ENCODE measurements at places on chromosomes 7 and 10.

DNA sequence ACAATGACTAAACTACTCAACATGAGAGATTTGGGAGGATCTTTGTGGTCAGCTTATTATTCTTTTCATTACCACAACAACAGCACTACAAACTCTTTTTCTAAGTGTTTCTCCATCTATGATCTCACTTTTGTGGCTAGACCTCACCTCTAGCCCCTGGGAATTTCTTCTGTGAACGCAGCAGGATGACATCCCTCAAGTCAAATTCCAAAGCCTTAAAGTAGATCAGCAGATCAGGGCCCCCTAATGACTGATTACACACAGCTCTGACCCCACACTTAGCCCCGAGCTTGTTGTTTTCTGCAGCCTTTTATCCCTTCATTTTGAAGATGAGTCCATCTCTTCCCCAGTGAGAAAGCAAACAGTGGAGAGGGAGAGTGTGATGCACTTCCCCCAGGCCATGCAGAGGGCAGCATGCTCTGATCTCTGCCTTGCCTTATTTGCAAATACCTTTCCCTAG, 27.3 kb downstream of the TFAM start:
- DNase-seq = no peak

DNA sequence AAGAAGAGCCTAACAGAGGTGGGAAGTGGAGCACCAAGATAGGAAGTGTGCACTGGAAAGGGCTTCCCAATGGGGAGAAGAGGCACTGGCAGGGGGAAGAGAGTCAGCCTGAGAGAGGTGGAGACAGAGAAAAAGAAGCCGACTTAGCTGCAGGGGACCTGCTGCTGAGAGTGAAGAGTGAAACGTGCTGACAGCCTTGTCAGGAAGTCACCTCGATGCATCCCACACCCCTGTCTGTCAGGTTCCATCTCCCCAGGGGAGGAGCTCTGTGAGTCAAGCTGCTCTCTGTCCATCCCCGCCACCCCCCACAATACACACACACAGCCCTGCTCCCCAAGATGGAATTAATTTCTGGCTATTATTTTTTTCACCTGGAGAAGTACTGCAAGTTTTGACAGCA, 14.0 kb downstream of the KAZALD1 start:
- DNase-seq = no peak

DNA sequence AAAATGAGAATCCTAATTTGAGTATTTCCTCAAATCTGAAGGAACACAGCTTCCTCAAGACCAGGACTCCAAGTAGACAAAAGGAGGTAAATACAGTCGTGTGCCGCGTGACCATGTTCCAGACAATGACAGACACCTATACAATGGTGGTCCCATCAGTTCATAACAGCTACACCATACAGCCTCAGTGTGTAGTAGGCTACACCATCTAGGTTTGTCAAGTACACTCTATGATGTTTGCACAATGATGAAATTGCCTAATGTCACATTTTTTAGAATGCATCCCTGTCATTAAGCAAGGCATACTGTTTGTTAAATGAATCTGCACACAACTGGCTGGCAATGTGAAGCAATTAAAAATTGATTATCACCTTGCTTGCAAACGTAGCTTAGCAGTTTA, 107.9 kb downstream of the PROSER2 start:
- DNase-seq = no peak

DNA sequence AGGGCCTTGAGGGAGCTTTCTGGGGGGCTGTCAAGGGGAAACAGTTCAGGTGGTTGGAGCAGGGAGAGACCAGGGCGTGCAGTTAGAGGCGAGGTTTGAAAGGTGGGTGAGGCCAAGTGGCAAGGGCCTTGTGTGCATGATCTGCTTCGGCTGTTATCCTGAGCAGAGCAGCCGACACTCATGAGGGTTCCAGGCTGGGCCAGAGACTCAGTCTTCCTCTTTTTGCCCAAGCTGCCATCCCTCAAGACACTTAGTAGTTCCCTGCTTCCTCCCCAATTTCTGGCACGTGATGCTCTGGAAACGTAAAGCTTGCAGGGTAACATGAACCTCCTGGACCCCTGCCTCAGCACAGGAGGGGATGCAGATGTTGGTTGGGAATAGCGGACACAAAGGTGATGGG, 44.1 kb downstream of the KLRG2 start:
- no peak for DNase-seq

- DNase-seq = no peak
Observed at GRCh38 chr7:100102950-100103840, 1.8 kb downstream of the AP4M1 start.

DNA sequence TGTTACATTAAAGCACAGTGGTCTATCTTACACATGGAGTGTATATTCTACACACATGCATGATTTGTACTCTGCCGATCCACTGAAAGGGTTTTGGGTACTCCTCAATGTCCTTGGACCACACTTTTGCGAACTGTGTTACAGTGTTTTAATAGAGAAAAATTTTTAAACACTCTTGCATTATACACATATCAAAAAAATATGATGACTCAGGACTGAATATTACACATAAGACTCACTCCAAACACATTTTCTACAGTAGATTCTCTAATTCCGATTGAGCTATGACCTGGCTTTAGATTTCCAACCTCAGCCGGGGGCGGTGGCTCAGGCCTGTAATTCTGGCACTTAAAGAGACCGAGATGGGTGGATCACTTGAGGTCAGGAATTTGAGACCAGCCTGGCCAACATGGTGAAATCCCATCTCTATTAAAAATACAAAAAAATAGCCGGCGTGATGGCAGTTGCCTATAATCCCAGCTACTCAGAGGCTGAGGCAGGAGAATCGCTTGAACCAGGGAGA, 222.4 kb downstream of the CACNA2D1 start:
- no peak for DNase-seq

DNA sequence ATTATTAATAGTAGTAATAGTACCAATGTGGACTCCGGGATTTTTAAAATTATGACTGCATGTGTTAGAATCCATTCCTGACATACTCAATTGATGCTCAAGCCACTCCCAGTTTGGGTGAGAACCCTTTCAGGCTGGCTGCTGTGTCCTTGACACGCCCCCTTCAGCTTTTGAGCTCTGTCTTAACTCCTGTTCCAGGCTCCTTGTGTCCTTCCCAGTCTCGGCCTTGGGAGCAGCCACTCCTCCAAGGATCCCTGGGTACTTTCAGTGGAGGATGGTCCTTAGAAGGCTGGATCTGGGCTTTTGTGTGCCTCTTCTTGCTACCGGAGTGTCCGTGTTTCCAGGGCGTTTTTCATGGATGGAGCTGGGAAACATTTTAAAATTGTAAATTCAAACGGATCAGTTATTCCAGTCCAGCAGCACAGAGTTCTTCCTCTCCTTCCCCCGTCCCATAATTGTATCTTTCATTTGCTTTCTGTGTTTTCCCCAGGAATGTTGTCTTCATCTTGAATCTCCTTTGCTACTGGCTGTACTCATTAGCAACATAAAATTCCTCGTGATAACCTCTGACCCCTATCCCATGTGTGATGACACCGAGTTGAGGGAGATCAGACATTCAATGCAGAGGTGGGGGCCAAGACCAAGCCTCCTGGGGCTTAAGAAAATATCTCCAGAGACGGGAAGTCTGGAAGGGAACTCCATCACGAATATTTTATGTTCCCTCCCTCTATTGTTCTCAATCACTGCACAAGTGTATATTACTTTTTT, 40.0 kb upstream of the PFKFB3 start:
- DNase-seq = no peak

GRCh38 chr7:39353615-39354376, 212.4 kb upstream of the YAE1 start:
- DNase-seq = peak; percentile 21

DNA sequence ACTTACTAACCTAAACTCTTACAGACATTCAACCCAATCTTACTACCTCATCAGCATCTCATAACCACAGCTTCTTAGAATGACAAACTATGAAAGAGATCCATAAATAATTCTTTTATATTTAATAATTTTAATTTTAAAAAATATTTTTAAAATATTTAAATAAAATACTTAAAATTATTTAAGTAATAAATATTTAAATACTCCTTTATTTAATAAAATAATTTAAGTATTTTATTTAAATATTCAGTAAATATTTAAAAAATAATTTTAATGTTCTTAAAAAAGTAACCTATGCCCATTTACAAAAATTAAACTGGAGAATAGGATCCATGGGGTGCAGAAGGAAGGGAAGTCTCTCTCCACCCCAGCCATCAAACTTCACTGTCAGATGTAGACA, 627.3 kb upstream of the MGMT start:
- DNase-seq = no peak

- DNase-seq = no peak
Observed at GRCh38 chr7:2116989-2117591, 115.7 kb downstream of the MAD1L1 start.

DNA sequence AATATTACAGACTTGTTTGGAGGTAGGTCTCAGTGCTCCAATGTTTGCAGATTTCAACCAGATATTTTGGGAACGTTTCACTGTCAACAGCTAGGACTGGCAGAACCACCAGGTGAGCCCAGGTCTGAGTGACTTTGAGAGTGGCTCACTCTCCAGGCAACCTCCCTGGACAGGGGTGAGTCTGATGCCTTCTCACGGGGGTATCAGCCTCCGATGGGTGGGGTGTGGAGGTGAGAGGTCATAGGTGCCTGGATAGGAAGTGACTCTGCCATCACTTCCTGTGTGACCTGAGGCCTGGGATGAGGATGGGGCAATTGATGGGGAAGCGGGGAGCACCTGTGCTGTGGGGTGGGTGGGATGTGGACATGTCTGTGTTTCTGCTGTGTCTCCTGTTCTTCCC, 4.6 kb downstream of the AZGP1 start:
- DNase-seq = no peak

DNA sequence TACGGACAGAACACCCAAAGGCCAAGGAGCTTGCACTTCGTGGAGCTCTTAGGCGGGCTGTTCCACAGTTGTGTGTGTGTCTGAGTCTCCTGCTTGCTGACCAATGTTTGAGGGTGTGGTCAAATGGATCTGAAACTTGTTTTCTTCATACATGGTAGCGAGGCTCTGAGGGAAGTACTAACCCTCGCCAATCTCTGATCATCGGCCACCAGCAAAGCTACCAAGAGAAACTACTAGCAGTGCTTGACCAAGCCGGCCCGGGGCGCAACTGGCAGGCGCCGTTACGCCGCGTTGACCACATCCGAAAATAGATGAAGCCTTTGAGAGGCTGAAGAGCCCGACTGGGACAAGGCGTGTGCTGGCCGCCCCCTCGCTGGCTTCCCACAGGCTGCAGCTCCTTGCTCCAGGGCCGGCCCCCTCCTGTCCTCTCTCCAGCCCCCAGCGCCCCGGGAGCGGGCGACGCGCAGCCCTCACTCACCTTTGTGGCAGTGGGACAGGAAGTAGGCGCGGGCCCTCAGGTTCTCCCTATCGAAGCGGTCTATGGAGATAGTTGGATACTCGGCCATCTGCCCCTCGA, 384 bp downstream of the DCLRE1C start:
- no peak for DNase-seq

DNA sequence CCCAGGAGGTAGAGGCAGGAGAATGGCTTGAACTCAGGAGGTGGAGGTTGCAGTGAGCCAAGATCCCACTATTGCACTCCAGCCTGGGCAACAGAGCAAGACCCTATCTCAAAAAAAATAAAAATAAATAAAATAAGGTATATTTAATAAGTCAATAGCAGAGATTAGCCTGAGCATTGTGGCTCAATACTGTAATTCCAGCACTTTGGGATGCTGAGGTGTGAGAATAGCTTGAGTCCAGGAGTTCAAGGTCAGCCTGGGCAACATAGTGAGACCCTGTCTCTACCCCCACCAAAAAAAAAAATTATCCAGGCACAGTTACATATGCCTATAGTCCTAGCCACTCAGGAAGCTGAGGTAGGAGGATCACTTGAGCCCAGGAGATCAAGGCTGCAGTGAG, 38.4 kb upstream of the OIT3 start:
- no peak for DNase-seq

GRCh38 chr7:35039343-35039742, 2.1 kb upstream of the DPY19L1 start:
- no peak for DNase-seq

GRCh38 chr7:23377134-23377533, 78.0 kb downstream of the MALSU1 start:
- no peak for DNase-seq

- DNase-seq = no peak
Observed at GRCh38 chr7:4711634-4712033, 29.5 kb downstream of the FOXK1 start.

DNA sequence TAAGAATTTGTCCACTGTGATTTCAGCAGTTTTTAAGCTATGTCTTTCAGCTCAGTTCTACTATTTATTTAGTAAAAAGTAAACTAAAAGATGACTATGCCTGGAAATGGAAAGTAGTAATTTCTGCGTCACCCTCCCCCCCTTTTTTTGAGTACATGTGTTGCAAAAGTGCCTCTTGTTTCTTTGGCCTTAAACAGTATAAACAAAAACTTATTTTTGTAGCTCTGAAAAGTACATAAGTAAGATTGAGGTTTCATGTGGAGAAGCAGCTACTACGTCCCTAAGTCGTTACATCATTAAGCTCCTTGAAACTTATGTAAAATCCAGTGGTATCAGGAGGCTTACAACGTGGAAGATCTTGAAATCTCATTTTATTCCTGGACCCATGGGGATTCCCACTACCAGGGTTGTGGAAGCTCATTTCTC, 46.3 kb upstream of the HBP1 start:
- DNase-seq = no peak

GRCh38 chr10:110354322-110354766, 49.6 kb upstream of the SMNDC1 start:
- peak; percentile 51 for DNase-seq

DNA sequence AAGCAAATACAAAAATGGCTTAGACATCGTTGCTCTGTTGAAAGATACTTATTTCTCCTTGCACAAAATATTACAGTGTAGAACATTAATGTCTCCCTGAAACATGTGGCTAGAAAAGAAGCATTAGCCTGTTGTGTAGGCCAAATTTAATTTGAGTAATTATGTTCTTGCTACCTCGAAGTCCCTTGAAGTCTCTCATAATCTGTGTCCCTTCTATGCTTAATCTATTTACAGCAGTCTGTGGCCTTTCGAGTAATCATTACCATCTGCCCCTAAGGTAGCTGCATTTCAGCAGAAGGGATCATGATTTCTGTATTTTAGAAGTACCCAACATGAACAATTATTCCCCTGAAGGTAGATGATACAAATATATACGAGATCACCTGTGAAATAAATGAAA, 615.2 kb downstream of the GRM8 start:
- no peak for DNase-seq

DNA sequence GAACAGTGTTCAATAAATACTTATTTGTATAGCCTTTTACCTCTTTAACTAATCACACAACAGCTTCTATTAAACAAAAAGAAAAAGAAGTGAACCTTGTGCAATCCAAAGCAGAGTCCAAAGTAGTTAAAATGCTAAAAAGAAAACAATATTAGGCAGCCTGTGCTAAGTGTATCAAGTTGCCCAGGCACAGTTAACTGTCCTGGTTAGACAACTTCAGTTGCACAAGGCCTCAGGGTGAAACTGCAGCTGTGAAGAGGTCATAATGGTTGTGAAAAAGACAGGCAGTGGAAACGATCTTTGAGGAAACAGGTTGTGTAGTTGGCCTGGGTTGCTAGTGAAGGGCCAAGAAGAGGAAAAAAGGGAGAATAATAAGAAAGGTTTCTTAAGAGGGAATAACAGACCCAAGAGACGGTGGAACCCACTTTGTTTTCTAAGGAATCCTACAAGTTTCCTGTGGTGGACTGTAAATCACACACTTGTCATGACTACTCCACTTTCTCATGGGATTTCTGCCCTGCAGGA, 6.0 kb upstream of the CROT start:
- DNase-seq = no peak

- no peak for DNase-seq
Observed at GRCh38 chr10:98832196-98832595, 385.5 kb upstream of the HPS1 start.

Measured in AG04449 (cell line).